ENCODE measurements at places on chromosomes 7 and 10.

DNA sequence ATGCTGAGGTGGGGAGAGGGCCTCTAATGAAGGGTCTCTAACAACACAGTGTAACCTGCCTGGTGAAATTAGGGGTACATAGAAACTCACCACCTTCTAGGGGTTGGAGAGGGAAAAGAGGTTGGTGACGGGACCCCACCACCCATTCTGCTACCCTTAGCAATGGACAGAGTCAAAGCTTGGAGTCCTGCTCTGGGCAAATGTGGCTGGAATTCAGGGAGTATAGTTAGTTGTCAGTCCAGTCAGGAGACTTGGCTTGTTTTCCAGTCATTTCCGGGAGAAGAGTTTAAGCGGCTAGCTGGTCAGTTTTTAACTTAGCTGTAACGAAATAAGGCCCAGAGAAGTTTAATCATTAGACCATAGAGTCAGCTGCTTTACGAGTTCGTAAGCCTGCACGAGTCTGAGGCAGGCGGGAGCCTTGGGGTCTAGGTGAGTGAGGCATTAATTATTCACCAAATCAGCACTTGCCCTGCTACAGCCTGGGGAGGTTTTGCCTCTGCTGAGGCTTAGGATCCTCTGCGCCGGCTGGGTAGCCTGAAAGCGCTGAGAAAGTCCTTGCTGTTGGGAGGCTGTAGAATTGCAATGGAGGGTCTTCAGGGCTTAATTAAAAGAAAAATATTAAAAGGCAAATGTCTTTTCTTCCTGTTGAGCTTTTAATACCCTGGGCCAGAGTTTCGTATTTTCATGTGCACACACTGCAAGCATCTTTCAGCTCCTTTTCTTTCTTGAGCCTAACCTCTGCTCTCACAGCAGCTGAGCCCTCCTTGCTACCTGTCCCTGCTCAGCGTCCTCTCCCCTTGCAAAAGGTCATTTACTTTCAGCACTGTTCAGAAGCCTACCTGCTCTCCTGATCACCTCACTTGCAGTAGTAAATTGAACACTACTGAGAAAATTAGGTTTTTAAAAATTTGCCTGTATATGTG lies 1.5 kb upstream of the LAMB1 start:
- no peak for DNase-seq

GRCh38 chr7:27239387-27240014 lies 3.1 kb upstream of the EVX1 start:
- no peak for DNase-seq

DNA sequence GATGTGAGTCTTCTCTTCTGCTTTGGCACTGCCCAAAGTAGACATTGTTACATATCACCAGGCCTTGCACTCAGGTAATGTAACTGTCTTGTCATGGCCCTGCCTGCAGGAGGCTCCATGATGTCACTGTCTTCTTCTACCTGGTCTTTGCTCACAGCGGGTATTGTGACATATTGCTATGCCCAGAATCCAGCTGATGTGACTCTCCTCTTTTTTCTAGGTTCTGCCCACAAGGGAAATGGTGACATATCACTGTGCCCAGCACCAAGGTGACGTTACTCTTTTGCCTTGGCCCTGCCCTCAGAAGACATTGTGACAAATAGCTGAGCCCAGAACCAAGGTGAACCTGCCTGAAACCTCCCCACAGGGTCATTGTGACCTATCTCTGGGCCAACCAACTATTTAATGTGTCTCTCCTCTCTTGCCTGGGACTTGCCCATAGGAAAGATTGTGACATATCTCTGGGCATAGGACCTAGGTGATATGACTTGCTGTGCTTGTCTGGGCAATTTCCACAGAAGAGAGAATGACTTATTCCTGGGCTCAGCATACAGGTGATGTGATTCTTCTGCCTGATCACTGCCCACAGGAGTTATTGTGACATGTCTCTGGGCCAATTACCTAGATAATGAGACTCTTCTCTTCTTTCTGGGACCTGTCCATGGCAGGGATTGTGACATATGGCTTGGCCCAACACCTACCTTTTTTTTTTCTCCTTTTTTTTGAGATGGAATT lies 26.5 kb upstream of the ZNF107 start:
- DNase-seq = no peak

- no peak for DNase-seq
These were observed 1.9 kb upstream of the CUL1 start for GRCh38 chr7:148696787-148697186.

DNA sequence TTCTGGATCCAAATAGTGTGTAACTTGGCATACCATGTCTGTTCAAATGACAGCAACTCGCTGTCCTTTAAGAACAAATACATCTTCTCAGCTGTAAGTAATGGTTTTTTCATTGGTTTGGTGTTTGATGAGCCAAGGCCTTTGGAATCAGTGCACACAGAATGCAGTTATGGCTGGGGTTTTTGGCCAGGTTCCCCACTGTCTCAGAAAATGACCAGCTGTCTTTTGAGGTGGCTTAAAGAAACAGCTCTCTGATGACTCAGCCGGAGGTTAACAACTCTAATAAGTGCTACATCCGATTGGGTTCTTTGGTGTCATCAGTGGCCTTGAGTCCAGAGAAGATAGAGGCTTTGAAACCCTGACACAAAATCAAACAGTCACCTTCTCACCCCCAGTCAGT lies 688.4 kb downstream of the REEP3 start:
- no peak for DNase-seq

DNA sequence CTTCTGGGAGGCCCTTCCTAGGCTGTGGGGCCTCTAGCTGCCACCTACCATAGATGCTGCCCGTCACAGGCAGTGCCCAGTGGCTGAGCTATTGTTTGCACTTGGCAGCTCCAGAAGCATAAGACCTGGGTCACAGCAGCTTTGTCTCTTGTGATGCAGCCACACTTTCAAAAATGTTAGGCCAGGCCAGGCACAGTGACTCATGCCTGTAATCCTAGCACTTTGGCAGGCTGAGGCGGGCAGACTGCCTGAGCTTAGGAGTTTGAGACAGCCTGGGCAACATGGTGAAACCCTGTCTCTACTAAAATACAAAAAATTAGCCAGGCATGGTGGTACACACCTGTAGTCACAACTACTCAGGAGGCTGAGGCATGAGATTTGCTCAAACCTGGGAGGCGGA lies 9.5 kb upstream of the KAZALD1 start:
- DNase-seq = no peak

- no peak for DNase-seq
These were observed 300.0 kb upstream of the SP8 start for GRCh38 chr7:21086688-21087087.

- DNase-seq = peak; percentile 75
These were observed at the start of gene LDB1 for GRCh38 chr10:102120142-102120990. Gene LDB1 (minus strand): TSS chr10:102120368. CDS start chr10:102120110, 258 bp downstream.

DNA sequence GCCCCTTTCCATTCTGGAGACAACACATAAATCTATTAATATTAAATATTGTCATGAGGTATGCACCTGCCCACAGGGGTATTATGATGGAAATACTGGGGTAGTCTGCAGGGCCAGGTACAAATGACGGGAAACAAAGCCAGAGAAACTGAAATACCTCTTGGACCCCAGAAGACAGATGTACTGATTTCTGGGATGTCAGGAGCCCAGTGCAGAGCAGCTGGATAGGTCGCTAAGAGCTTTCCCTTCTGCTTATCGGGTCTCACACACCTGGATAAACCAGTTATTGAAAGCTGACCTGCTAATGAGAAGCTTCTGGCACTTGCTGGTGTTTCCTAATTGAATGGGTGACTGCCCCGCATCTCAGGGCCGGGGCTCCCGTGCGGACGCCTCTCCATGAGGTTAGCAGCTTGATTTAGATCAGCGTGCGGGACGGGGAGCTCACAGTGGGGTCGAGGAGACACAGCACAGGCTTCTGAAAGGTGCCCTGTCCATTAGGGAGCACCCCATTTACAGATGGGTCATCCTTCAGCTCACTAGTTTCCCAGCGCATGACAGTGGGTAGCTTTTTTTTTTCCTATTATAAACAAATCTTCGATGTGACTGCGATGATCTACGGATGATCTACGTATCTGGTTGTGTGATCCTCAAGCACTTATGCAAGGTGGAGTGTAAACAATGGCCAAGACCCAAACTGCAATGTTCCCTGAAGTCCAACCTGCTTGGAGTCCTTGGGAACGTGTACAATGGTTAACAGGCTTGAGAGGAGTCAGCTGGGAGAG lies 1.5 kb upstream of the INSIG1 start:
- no peak for DNase-seq

GRCh38 chr10:101669181-101669580 lies 25.8 kb downstream of the FBXW4 start:
- DNase-seq = no peak

DNA sequence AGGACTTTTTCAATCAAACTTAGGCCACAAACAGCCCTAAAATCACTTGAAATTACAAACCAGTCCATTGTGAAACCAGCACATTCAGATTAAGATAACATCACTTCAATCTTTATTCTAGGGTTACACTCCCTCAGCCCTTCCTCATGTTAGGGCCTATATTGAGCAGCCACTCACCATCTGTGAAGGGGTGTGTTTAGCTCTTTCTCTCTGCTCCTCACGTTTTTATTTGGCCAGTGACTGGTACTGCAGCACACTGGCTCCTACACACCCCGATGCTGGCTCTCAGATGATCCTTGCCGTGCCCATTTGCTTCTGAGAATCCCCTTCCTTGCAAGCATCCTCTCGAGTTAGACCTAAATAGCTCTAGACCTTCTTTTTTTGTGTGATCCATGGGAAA lies 604.5 kb downstream of the INHBA start:
- no peak for DNase-seq

- no peak for DNase-seq
These were observed 7.0 kb downstream of the ANXA7 start for GRCh38 chr10:73406846-73407245.

- DNase-seq = no peak
These were observed 30.3 kb upstream of the NCAPG2 start for GRCh38 chr7:158734861-158735260.

- DNase-seq = peak; percentile 6
These were observed 57.8 kb downstream of the RASGEF1A start for GRCh38 chr10:43209074-43209455.

GRCh38 chr7:42080841-42081586 lies 156.0 kb downstream of the GLI3 start:
- no peak for DNase-seq

GRCh38 chr10:83754857-83755256 lies 384.5 kb upstream of the GHITM start:
- no peak for DNase-seq

GRCh38 chr10:64091897-64092296 lies 570.7 kb downstream of the REEP3 start:
- DNase-seq = no peak

DNA sequence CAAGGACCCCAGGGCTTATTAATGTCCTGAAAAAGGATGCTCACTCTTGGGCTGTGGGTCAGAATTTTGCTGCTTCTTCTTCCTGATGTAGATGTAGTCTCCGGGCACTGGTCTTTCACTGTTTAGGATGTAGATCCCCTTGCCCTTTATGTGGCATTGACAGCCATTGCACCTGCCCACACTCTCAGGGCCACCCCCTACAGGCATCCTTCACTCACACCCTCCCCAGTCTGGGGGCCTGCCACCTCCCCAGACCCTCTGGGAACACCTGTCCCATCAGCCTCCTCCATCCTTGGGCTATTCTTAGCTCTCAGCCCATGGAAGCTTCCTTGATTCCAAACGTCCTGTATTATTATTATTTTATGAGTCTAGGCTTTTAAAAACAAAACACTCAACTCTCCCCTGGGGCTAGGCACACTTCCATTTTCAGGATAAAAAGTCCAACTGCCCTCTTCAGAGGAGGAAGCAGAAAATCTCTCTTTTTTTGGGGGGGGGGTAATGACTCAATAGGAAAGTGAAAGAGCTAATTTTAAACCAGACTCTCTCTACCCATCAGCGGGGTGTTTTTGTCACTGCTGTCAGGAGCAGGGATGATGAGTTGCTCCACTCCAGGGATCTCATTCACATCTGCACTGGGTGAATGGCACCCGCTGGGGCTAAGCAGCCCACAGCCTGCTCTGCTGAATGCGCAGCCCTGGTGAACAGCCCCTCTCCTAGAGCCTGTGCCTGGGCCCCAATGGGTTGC lies 11.5 kb upstream of the KLRG2 start:
- DNase-seq = peak; percentile 17

DNA sequence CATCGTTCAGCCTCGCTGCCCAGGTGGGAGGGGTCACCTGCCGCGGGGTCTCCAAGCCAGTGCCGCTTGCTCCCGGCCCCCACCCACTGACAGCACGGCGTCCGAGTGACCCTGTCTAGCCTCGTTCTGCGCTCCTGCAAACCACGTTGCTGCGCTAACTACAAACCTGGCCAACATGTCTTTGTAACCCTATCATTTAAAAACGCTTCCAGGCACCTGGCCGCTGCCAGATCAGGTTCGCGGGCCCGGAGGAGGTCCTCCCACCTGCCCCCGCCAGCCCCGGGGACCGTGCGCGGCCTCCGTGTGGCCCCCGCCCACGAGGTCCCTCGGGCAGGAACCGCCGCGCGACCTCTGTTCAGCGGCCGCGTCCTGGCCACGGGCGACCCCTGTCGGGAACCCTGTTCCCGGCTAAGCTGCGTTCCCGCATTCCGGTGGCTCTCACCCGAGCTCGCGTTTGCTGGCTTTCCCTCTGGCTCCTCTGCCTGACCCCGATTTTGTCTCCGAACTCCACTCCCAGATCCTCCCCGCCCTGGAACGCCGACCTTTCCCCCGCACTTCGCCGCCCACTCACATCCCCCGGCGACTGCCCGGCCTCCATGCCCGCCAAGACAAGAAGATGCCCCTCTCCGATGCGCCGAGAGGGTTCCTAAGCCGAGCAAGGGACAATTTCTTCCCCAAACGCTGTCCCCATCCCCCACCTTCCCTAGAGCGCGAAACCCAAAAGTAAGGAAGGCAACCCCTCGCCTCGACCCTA lies 2.4 kb downstream of the SFMBT2 start:
- peak; percentile 61 for DNase-seq

DNA sequence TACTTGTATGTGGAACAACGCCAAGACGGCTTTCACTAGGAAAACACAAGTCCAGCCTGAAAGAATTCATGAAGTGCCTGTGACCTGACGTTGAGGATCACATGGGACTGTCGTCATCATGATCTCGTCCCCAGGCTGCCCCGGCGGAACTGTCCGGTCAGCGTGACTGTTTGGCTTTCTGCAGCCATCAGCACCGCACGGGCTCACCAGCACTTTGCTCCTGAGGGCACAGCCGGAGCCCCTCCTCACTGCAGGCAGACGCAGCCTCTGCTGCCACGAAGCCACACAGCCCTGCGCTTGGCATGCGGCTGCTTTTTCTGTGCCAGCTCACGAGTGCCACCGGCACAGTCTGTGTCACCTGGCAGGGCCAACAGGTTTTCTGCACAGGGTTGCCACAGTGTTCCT lies 9.4 kb upstream of the GET4 start:
- no peak for DNase-seq

DNA sequence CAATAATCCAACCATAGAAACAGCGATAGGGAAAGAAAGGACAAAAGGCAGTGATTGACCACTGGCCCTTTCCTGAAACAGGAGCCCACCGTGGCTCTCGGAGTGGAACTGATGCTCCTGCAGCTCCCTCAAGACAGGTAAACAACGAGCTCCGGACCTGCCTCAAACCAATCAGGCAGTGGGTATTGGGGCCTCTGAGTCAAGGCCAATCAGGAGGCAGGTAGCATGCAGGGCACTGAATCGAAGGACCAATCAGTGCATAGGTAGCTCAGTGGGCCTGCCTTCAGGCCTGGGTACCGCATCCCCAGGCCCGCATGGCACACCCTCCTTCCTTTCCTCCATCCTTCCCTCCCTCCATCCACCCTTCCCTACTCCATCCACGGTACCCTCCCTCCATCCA lies 425.1 kb upstream of the MGMT start:
- no peak for DNase-seq

GRCh38 chr7:36606976-36607720 lies 117.1 kb downstream of the AOAH start:
- DNase-seq = no peak
